ENCODE measurements at places on chromosomes 7 and 10.

DNA sequence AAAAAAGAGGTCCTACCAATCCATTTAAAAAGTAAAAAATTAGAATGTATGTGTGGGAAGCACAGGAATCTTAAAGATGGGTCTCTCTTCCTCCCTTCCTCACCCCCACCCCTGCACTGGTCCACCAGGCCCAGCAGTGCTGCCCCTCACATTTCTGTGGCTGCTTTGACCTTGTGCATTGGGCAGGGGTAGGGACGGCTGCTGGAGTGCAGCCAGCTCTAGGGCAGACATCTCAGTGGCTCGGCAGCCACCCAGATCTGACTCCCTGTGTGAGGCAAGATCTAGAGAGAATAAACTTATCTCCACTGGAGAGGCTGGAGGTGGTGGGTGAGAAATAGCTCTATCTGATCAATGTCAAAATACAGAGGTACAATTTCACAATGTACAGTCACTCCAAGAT, 6.7 kb downstream of the FAM180A start:
- DNase-seq = no peak

- DNase-seq = no peak
These were observed 166.9 kb downstream of the RNF216 start for GRCh38 chr7:5614600-5614999.

GRCh38 chr10:77268721-77269120, 368.9 kb downstream of the KCNMA1 start:
- DNase-seq = no peak

DNA sequence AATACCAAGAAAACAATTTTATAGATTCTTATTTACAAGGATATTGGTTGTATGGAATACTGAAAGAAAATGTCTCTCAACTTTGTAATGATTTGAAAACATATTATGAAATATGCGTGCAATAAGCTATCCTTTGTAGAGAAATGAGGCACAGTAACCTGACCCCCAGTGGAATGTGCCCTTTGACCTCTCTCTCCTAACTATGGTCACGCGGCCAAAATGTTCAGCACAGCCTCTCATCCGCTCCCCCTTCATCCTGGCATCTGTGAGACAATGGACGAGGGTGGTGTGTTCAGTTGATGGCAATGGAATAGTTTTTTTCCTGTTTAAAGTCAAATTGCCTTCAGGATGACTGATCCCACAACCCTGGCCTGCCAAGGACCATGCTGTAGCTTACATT, 13.3 kb downstream of the BEND7 start:
- DNase-seq = no peak

GRCh38 chr7:106294334-106294733, 9.6 kb upstream of the NAMPT start:
- DNase-seq = no peak

GRCh38 chr10:86752311-86752710, 4.1 kb upstream of the BMPR1A start:
- DNase-seq = no peak

GRCh38 chr7:110786328-110786965, 304.5 kb upstream of the LRRN3 start:
- no peak for DNase-seq

DNA sequence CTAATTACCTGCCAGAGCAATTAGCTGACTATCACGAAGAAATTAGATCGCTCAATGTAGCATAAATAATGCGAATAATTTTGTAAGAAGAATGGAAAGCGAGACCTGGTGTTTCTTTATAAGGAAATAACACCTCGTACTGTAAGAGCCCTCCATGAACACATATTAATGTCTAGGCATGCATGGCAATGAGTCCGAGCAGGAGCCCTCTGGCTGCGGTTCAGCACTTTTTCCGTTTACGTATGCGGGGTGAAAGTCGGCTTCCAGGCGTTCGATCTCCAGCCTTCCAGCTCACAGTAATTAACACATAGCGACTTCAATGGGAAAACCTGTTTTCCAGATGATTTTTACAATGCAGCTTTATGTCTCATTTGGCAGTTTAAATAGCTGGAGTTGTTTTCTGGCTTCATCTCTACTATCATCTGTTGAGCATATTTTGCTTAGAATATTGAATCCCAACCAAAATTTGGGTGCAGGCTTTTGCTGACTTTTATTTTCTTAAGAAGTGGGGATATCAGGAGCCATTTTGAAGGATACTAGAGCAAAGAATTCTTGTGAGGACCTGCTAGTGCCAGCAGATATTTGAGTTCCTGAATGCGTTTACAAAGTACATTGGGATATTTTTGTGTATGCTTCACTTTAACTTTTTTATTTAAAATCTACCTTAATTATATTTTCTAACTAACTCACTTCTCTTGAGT, 7.2 kb upstream of the SP8 start:
- no peak for DNase-seq

GRCh38 chr7:100952641-100953040, 3.3 kb downstream of the MUC3A start:
- no peak for DNase-seq

- no peak for DNase-seq
These were observed 32.4 kb downstream of the WAPL start for GRCh38 chr10:86489071-86489810.

DNA sequence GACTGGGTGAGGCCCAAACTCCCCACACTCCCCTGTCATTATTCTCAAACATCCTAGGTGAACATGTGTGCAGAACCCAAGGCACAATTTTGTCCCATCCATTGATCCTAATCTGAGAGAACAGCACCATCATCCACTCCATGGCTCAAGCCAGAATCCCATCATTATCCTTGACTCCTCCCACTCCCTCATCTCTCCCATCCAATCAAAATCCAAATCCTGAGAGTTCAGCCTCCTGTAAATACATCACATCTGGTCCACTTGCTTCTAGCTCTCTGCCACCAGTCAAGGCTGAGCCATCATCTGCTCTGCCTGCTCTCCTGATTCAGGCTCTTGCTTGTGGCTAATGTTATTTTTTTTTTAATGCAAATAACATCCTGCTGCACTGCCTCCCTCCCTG, 75.9 kb upstream of the SLF2 start:
- no peak for DNase-seq

DNA sequence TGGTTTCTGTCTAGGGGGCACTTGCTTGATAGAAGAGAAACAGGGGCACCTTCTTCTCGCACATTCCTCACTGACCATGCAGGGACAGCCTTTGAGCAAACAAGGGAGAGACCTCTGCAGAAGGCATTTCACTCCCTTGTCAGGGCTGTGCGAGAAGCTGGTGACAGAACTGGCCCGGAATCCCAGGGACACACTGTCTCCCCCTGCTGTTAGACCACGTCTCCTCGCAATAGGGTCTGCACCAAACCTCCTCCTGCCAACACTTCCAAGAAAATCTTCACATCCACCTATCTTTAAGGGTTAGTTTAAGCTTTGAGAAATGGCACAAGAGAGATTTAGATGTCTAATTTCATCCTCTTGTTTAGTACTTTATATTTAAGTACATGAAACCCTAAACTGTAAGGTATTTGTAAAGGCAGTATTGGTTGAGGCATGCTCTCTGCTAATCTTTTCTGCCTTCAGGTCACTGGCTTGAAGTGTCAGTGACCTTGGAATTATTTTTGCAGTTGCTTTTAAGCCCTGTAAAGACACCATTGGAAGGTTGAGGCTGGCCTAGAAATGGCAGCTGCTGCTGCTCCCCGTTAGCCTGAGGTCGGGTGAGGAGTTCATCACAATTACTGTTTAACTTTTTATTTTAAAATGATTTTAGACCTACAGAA, 37.0 kb downstream of the RBM20 start:
- no peak for DNase-seq

DNA sequence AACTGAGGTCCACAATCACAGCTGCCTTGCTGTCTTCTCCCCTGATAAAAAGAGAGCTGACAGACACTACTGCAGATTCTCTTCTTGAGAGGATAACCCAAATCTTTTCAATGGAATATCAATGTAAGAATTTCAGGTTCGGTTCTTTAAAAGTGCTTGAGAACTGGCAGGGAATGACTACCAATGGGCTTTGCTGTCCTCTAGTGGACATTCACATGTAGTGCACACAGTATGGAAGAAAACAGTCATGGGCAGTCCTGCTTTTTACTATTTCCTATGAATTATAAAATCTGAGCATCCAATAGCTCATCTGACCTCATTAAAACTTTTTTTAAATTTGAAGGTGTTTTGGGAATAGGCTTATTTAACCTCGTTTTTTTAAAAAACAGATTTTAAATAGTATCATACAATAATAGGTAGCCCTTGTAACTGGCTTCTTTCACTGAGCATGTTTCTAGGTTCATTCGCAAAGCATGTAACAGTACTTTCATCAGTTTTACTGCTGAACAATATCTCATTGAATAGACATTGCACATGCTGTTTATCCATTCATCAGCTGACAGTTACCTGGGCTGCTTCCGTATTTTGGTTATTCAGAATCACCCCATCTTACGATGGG, 18.3 kb downstream of the FZD9 start:
- DNase-seq = no peak

DNA sequence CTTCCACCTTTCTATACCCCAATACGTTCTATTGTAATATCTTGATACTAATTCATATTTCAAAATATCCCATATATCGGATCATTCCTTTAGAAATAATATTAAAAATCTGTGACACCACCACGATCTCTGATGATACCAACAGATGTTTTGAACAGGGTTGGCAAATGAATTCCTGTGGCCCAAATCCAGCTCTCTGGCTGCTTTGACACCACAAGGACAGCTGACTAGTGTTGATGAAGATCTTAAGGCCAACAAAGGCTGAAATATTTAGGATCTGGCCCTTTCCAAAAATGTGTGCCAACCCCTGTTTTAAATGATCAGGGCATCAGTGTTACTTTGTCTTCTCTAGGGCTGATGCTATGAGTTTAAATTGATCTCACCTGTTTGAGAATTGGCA, 380.7 kb upstream of the PFKP start:
- DNase-seq = no peak

- DNase-seq = no peak
These were observed 76.3 kb downstream of the CACNB2 start for GRCh38 chr10:18216482-18216881.

DNA sequence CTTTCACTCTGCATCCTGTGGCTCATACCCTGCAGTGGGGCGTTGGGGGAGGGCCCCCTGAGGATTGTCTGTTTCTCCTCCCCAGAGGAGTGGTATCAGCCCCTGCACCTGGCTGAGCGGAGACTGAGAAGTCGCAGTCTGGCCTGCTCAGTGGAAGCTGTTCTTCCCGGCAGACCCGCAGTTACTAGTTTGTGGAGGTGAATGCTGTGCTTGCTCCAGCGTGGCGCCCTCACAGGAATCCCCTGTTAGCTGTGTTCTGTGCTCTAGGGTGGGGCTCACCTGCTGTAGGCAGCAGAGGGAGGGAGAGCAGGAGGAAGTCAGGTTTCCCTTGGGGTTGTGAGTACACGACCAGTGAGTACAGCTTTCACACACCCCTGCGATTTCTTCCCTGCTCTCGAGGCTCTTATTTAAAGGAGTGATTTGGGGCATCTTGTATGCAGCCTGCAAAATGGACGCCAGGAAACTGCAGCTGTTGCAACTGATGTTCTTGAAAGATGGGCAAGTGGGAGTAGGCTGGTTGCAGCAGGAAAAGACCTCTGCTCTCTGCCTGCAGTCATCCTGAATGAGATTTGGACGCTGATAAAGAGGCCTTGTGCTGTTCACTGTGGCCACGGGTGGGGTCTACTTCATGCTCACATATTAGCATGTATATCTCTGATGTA, 66.4 kb downstream of the HK1 start:
- DNase-seq = no peak

DNA sequence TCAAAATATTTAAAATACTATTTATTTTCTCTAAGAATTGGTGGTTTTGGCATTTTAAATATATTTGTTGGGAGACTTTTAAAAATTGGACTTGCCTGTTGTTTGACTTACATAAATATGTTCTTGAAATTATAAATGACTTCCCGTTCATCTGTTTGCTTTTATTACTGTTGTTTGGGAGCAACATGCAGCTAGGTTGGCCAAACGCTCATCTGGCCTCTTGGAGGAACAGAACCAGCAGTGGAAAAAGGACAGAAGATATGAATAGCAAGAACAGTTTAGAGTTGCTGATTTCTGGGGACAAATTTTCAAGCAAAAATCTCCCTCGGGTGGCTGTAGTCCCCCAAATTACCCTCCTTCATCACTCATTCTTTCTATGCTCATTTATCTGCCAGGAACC, 41.6 kb downstream of the PLXDC2 start:
- no peak for DNase-seq

DNA sequence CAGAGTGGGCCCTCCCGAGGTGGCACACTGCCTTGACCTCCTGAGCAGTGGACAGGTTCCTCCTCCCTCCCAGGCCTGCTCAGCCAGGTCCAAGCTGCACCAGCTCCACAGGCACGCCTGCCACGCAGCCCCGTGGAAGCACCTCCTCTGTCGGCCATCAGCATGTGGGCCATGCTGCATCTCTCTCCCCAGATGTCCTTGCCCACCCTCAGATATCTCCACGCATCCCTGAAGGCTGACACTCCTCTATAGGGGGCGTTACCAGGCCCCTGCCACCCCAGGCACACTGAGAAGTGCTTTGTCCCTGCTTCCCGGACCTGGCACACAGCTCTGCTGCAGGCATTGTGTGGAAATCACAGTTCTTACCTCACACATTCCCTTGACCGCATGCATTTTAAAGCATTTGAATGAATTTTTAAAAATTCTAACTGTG, 598.5 kb downstream of the SDK1 start:
- DNase-seq = no peak

- no peak for DNase-seq
These were observed 303.0 kb downstream of the ELMO1 start for GRCh38 chr7:37145682-37146081.

GRCh38 chr10:51832652-51833383, 133.4 kb upstream of the CSTF2T start:
- no peak for DNase-seq

DNA sequence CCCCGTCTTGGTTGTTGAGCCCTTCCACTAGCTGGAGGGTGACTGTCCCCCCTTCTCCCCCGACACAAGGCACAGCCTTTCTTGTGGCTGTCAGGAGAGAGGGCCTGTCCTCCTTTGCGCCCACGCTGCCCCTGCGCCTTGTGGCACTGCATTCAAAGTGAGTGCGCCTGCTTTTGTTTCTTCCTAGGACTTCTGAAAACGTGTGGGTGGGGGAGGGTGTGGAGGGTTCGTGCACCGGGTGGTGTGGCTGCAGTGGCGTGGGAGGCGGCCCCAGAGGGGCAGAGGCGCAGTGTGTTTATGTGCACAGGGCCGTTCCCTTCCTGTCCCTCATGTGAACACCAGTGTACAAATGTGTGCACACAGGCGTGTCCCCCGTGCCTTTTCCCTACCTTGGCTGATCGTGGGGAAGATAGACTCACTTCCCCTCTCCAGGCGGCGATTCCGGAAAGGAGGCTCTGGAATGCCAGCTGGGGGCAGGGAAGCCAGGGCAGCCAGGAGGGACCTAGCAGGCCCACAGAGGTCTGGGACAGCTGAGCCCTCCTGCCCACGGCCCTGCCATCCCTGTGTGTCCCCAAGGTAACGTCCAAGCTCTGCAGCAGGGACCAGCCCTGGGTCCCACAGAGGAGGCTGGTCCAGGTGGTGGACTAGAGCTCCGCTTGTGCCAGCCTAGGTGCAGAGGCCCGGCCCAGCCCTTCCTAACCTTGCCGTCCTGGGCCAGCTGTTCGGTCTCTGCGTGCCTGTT, 88.8 kb downstream of the LHPP start:
- DNase-seq = no peak
